OCI-LY7 (cell line): ENCODE measurements at places on chromosomes 11 and 22.

DNA sequence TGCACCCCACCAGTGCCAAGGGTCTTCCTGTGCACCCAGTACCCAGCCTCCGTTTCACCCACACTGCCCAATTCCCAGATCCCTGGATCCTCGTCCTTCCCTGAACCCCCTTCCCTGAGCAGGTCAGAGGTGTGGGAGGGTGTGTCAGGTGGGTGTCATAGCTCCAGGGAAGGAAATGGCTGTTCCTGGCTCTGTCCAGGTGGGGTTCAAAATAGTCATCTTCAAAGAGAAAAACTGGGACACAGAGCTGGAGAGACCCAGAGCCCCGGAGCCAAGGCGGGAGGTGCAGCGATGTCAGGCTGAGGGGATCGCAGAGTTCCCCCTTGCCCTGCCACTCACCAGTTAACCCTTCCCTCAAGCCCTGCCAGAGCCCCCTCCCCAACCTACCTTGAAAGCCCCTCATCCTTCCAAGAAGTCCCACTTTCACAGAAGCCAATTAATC is 698 bp downstream of the C1QTNF4 start:
- no peak for DNase-seq

- DNase-seq, result no peak
Measured at GRCh38 chr11:100914415-100915110, 215.1 kb downstream of the PGR start.

- no peak for DNase-seq
Measured at GRCh38 chr11:1652026-1652425, 22.5 kb downstream of the KRTAP5-5 start.

DNA sequence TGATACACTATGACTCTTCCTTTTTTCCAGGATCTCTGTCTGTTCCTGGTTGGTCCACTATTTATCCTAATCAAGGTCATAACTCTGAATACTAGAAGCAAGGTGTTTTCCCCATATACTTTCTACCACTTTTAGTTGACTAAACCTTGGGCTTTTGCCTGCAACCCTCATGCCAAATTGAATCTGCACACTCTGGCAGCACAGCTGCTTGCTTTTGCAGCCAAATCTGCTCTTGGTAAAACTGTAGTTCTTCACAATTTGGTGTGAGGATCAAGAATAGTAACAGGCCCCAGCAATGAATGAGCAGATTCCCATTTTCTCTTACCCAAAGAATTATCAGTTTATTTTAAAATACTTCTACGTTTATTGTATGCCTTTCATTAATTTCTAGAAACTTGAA is 586.5 kb upstream of the CNTN5 start:
- no peak for DNase-seq

DNA sequence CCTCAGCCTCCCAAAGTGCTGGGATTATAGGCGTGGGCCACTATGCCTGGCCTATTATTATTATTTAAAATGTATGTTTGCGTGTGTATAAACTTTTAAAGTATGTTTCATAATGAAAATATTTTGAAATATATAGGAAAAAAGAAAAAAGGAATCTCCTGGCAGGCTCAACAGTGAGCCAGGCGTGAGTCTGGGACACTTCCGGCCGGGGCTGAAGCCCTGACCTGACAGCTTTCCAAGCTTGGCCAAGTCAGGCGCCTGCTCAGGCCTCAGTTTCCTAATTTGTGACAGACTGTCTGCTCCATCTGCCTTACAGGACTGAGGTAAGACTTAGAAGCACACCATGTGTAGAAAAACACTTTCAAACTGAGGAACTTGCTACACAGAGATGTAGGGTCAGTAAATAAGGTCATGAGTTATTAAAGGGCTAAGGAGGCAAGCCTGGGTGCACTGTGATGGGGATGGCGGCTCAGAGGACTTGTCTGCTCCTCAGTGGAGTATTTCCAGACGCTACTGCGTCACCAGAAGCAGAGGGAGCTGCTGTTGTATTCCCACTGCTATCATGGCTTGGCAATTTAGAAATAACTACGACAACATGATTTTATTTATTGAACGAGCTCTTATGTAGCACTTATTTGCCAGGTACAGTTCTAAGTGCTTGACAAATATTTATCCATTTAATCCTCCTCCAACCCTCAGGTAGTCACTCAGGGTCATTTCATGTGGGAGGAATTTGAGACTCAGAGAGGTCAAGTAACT is 100.1 kb downstream of the PRR5L start:
- no peak for DNase-seq

DNA sequence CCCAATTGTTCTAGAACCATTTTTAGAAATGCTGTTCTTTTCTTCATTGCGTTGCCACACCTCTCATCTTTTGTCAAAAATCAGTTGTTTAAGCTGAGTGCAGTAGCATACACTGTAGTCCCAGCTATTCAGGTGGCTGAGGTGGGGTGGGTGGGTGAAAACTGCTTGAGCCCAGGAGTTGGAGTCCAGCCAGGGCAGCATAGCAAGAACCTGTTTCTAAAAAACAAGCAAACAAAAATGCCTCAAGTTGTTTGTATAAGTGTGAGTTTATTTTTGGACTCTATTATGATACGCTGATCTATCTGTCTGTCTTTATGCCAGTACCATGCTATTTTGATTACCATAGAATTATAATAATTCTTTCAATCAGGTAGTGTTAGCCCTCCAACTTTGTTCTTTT is 62.5 kb upstream of the RRM1 start:
- DNase-seq, result no peak

- DNase-seq, result no peak
Measured at GRCh38 chr22:17368144-17368543, 1.1 kb upstream of the CECR2 start.

- no peak for DNase-seq
Measured at GRCh38 chr11:122306831-122307391, 190.9 kb upstream of the BLID start.

DNA sequence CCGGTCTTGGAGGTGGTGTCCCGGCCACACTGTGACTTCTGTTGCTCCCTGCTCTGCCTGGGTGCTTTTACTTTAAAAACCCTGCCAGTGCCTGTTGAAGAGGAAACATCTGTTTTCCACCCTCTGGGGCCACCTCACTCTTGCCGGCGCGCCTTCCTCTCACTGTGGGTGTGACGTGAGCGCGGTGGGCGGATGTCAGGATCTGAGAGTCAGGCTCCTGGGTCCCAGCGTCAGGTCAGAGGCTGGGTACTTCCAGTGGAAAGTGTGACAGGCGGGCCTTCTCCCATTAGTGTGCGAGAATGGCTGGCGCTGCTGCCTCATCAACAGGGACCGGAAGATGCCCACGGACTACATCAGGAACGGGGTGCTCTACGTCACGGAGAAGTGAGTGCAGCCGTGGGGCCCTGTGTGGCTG is 54.2 kb downstream of the GRAMD4 start:
- DNase-seq, result peak; percentile 86

DNA sequence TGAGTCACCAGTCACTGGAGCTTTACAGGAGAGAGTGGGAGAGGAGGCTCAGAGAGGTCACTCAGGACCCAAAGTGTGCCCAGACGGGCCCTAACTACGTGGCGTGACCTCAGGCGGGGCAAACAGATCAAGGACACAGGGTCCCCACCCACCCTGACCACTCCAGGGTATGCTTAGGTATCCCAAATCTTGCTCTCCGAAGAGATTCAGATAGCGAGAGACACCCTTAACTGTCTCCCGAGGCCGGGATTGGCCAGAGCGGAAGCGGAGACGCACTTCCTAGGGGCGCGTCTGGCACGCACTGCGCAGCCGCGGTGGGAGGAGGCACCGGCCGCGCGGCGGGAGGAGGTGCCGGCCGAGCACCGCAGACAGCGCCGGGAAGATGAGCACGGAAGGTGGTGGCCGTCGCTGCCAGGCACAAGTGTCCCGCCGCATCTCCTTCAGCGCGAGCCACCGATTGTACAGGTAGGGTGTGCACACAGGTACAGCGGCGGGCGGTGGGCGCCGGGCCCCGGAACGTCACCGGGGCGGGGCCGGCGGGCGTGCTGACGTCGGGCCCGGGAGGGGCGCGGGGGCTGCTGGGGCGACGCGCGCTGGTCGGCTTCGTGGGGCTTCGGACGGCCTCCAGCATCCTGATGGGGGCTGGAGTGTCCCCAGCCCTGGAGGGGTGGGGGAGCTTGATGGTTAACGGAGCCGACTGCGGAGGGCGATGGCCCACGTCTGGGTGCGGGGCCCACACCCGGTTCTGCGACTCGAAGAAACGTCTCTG is at the start of gene PTS:
PTS (plus strand) TSS at position 367 of the 769 bp plus-strand sequence; CDS start at position 383, 16 bp downstream.
- peak; percentile 91 for DNase-seq

GRCh38 chr11:28797536-28797935 is 689.3 kb downstream of the METTL15 start:
- no peak for DNase-seq

DNA sequence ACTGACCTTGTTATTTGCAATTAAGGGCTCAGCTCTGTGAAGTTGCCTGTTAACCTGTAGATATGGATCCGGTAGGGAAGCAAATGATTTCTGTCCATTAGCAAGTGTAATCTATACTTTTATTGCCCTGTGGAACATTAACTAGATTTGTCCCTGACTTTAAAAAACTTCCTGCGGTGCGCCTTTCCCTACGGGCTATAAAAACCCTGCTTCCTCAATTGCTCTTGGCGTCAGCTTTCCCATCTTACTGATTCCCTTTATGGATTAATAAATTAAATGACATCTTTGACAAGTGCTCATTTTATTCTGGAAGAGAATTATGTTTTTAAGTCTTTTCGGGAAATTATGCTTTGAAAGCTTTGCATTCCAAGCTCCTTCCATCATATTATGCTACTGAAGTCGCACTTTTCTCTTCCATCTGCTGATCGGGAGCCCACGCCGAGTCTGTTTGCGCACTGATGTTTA is 18.3 kb upstream of the CLMP start:
- DNase-seq, result no peak

DNA sequence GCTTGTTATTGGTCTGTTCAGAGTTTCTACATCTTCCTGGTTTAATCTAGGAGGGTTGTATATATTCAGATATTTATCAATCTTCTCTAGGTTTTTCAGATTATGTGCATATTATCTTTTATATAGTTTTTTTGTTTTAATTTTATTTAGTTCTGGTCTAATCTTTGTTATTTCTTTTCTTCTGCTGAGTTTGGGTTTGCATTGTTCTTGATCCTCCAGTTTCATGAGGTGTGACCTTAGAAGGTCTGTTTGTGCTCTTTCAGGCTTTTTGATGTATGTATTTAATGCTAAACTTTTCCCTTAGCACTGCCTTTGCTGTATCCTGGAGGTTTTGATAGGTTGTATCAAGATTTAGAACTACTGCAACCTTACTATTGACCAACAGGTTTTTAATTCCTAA is 117.7 kb downstream of the VPREB1 start:
- no peak for DNase-seq

DNA sequence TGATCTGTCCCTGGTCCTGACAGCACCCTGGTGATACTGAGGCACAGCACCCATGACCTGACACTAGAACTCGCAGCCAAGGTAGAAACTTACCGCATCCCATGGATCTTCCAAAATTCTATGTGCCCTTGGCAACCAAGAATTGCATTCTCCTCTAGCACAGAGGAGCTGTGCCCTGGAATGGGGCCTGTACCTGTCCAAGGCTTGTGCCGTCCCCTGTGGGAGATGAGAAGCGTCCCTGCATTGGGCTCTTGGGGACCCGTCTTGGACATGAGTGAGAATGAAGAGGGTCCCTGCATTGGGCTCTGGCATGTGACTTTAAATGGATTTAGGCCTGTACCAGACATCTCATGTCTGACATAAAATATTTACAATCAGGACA is 67.1 kb downstream of the GGTLC2 start:
- DNase-seq, result no peak

DNA sequence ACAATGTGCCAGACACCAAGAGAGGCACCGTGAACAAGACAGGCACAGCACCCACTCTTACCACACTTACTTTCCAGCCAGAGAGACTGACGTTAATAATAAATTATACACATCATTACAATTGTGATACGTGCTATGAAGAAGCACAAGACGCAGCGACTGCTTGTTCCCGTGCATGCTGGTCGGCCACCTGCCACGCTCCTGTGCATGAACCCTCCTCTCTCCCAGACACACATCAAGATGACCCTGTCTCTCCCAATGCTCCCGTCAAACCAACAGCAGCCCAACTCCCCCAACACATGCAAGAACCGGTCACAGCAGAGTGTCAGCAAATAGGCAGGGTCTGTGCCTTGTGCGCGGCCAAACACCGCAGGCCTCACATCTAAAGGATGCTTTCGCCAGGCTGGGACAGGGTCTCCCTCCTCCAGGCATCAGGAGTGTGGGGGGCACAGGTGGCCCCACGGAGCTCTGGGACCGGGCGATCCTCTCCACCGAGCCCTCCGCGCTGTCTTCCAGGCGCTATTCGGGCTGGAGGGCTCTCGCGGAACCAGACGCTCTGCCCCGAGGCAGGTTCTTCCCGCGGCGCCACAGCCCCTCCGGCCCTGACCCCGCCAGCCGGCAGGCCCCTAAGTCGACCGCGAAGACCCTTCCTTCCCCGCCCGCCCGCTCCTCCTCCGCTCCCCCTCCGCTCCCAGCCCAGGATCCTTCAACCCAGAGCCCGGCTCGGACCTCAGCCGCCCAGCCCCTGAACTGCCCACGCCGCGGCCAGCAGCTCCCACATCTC is 533 bp downstream of the SERGEF start:
- DNase-seq, result peak; percentile 42

- DNase-seq, result no peak
Measured at GRCh38 chr11:69419662-69420395, 61.6 kb upstream of the LINC01488 start.

- DNase-seq, result no peak
Measured at GRCh38 chr11:131099013-131099412, 182.7 kb upstream of the SNX19 start.

DNA sequence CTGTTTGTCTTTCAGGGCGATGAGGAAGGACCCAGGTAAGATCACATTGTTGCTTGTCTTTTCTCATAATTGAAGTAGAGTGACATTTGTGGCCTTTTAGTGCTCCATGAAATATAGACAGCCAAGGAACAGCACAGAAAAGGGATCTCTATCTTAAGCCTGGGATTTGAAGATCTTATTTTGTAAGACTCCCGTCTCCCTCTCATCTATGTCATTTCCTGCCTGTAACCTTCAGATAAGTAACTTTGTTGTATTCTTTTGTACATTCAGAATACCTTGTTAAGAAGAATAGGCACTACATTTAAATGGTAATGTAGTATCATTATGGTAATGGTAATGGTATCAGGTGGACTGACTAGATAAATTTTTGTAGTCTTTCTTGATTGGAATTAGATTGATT is 72.8 kb downstream of the TRIM44 start:
- no peak for DNase-seq

DNA sequence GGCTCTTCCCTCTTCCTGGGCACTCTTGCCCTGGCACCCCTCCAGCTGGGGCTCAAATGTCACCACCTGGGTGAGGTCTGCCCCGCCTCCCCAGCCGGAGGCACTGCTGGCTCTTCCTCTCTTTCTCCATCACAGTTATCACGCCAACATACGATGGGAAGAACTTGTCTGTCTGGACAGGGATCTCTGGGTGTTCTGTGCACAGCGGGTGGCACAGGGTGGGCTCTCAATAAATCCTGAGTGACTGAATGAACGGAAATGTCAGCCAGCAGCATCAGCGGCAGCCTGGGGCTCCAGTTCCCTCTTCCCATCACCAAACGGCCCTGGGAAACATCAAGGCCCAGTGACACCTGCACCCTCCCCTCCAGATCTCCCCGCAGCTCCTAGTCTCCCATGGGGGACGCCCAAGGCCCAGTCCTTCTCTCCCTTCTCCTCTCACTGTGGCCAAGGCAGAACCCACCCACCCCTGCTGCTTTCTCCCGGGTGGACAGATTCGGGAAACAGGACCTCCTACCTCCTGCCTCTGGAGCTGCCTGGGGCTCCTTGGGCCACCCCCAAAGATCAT is 440 bp upstream of the SLC25A45 start:
- DNase-seq, result no peak

- no peak for DNase-seq
Measured at GRCh38 chr22:39997939-39998726, 3.4 kb downstream of the FAM83F start.
